Epithelial cell of proximal tubule (primary cell): ENCODE measurements at places on chromosomes 3 and 15. TPM values are rescaled to one million over a fixed set of nuclear protein-coding genes. Genes with fewer than 3 reads are reported as not detected.

Gene SSUH2
- total RNA-seq, result 0.07 TPM in 1 of 2 replicates, not detected in the other

DNA sequence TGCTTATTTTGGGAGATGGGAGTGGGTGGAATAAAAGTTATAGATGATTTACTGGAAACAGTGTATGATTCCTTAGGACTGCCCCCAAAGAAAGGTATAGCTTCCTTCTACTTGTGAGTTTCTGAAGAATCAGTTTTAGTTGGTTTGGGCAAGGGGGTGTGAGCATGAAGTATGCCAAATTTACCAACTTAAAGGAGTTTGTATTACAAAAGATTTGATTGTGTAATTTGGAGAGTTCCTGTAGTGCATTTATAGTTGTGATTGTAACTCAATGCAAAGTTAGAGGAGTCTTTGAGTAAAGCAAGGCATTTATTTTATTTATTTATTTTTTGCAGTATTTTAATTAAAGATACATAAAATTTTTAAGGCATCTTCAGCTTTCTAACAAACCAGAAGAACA lies 42.8 kb downstream of the TSC22D2 start:
- DNase-seq, result no peak

DNA sequence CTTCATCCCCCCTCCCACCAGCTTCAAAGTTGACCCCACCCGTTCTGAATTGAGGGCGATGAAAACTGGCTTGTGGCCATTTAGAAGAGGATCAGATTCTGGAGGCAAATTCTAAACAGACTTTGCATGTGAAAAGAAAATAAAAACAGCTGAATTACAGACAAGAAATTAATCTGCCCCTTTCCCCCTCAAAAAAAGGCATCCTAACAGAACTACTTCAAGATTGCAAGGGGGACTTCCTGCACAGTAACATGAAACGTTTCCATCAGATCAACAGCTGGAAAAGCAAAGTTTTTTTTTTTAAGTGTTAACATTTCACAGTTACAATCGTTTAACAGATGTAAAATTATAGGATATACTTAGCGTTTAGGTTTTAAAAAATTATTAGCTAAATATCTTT lies 229.3 kb downstream of the RORA start:
- no peak for DNase-seq

- DNase-seq, result no peak
These were observed 14.3 kb downstream of the ZIC4 start for GRCh38 chr3:147391781-147392624.

DNA sequence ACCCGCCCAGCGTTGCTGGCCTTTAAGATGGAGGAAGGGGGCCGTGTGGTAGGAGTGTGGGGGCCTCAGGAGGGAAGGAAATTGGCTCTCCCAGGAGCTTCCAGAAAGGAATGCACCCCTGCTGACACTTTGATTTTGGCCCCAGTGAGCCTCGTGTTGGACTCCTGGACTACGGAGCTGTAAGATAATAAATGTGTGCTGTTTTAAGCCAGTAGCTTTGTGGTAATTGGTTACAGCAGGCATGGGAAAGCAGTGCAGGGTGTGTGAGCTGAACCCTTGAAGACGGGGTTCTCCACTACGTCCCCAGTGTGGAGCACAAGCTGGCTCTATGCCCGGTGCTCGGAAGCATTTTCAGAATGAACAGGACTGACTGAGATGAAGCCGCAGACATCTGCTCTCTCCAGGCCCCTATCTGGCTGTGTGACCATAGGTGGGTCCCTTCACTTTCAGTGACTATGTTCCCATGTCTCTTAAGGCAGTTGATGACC lies 22.9 kb upstream of the CGNL1 start:
- no peak for DNase-seq

DNA sequence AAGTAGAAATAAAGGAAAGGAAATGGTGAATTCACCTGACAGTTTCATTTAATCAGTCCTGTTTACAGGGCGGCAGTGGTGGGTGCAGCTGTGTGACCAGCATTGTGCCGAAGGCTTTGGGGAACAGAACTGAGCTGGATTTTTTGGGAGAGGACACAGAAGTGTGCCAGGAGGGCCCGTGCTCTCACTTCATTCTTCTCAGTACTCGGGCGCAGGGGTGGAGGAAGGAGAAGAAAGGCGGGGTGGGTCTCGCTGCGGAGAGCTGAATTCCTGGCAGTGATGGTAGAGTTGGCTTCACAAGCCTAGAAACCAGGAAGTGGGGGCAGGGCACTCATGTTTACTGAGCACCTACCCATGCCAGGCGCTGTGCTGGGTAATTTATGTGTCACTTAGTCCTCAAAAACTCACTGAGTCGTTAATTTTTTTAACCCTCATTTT lies 64.6 kb downstream of the CRTC3 start:
- peak; percentile 20 for DNase-seq

DNA sequence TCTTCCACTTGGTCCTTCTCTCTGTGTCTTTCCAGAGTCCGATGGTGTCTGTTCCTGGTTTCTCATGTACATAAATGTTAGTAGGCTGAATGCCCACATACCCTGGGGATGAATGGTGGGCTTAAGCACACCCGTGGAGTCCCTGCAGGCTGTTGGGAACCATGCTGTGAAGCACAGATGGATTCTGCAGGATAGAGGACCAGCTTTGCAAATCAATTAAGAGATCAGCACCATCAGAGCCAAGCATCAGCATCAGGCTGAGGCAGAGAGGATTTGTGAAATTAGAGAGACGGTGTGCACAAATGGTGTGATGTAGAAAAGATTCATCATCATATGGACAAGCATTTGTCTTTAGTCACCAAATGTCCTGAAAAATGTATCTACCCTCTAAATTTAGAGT lies 127.1 kb downstream of the SV2B start:
- no peak for DNase-seq
